ENCODE measurements at places on chromosomes 6 and 20.

GRCh38 chr6:132063204-132063603, 112.0 kb upstream of the CCN2 start:
- no peak for DNase-seq

DNA sequence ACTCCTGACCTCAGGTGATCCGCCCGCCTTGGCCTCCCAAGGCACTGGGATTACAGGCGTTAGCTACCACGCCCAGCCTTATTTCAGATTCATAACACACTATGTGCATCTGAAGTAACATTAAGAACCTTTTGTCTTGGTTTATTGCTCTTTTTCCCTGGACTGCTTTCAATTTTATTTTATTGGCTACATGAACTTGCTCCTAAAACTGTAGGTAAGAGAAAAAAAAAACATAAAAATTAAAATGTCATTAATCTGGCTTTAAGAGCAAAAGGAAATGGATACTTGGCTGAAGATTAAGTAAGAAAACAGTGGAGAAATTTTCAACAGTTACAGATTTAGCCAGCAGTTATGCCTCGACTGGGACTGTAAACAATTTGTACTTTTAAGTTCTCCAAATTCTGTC, 62.5 kb downstream of the GJA1 start:
- DNase-seq: no peak

- no peak for DNase-seq
These were observed 116.6 kb downstream of the FOXC1 start for GRCh38 chr6:1726341-1726768.

- DNase-seq: peak; percentile 41
These were observed 35.7 kb upstream of the ID1 start for GRCh38 chr20:31569163-31570020.

DNA sequence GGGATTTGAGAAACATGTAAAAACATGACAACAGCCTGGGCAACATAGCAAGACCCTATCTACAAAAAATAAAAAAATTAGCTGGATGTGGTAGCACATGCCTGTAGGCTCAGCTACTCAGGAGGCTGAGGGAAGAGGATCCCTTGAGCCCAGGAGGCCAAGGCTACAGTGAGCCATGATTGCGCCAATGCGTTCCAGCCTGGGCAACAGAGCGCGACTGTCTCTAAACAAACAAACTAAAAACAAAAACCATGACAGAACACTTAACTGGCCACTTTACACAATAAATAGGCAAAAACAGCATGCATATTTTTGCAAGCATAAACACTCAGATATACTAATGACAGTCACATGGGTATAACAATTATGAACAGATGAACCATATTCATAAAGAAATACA, 60.0 kb downstream of the SYTL3 start:
- no peak for DNase-seq

Data from stimulated activated CD8-positive, alpha-beta memory T cell treated with anti-CD3 and anti-CD28 coated beads, Interleukin-15, amount 100 ng/mL, for 48 hours (primary cell).